Upper lobe of right lung (tissue), 1 donor: ENCODE measurements at places on chromosomes 16 and 17. TPM values are rescaled to one million over a fixed set of nuclear protein-coding genes. Genes with fewer than 3 reads are reported as not detected.

- no peak overlapping the region for H3K27ac ChIP-seq
- H3K4me3 ChIP-seq: no peak overlapping the region
- DNase-seq: no peak
- H3K27me3 ChIP-seq: peaks cover 6% of the 10 kb centered on the region
- no peaks in the 10 kb centered on the region for H3K36me3 ChIP-seq
- no peaks in the 10 kb centered on the region for H3K4me1 ChIP-seq
Measured at GRCh38 chr16:75476817-75477216, 12.3 kb upstream of the TMEM170A start.

OR2C1 gene
- total RNA-seq: not detected

DNASE1L2 gene
- 0.78 TPM for total RNA-seq

DNA sequence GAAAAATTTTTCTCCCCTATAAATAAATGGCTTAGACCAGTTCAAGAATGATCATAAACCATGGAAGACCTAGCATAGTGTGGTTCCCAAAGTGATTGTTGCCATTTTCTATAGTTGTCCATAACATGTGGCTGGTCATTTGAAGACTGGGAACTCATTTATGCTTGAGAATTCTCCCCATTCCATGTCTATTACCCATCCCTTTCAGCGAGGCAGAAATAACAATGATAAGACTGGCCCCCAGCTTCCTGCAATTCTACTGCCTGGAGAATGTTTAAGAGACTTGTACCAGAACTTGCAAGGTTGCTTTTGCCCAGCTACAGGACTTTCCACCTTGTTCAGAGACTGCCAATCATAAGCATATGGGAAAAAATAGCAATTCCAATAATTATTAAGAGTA is 146.5 kb upstream of the CDH11 start:
- H3K27me3 ChIP-seq: no peaks in the 10 kb centered on the region
- no peaks in the 10 kb centered on the region for H3K4me1 ChIP-seq
- H3K4me3 ChIP-seq: no peak overlapping the region
- H3K36me3 ChIP-seq: no peaks in the 10 kb centered on the region
- H3K27ac ChIP-seq: no peak overlapping the region

COL1A1 gene
- total RNA-seq: 154 TPM

NKD1 gene
- total RNA-seq: 47.2 TPM

- H3K36me3 ChIP-seq: no peaks in the 10 kb centered on the region
- H3K27ac ChIP-seq: no peak overlapping the region
- no peak overlapping the region for H3K4me3 ChIP-seq
- no peaks in the 10 kb centered on the region for H3K4me1 ChIP-seq
Measured at GRCh38 chr16:1080801-1081733, 8.5 kb downstream of the SSTR5 start.

- no peaks in the 10 kb centered on the region for H3K27me3 ChIP-seq
- H3K36me3 ChIP-seq: no peaks in the 10 kb centered on the region
- no peak overlapping the region for H3K27ac ChIP-seq
- no peak overlapping the region for H3K4me3 ChIP-seq
- no peak for DNase-seq
Measured at GRCh38 chr16:56075732-56076388, 115.4 kb upstream of the GNAO1 start.

CLEC3A gene
- not detected for total RNA-seq

NUP85 gene
- total RNA-seq: 63.7 TPM

DNA sequence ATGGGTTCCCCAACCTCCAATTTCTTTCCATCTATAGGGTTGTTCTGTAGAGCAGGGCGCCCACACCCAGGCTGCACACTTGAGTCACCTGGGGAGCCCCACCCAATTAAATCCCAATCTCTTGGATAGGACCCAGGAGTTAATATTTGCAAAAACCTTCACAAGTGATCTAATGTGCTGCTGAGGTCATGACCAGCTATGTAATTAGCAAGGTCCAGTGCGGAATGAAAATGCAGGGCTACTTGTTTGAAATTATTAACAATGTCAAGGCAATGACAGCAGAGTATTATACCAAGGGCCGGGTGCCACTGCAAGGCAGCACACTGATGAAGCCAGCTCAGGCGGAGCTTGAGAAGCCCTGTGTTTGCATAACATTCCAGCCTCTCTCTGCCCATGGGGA is 302.7 kb downstream of the MAF start:
- no peak for DNase-seq
- H3K36me3 ChIP-seq: no peaks in the 10 kb centered on the region
- H3K4me1 ChIP-seq: no peaks in the 10 kb centered on the region
- no peaks in the 10 kb centered on the region for H3K27me3 ChIP-seq
- no peak overlapping the region for H3K27ac ChIP-seq

- H3K27me3 ChIP-seq: no peaks in the 10 kb centered on the region
- H3K4me3 ChIP-seq: no peak overlapping the region
- DNase-seq: no peak
- no peaks in the 10 kb centered on the region for H3K4me1 ChIP-seq
Measured at GRCh38 chr17:82088838-82089722, 9.0 kb downstream of the FASN start.

- H3K4me1 ChIP-seq: peaks cover 4% of the 10 kb centered on the region
- no peak for DNase-seq
- H3K27ac ChIP-seq: no peak overlapping the region
- no peak overlapping the region for H3K4me3 ChIP-seq
Measured at GRCh38 chr17:63916566-63917185, 2.0 kb downstream of the GH1 start.

- no peak overlapping the region for H3K4me3 ChIP-seq
- H3K36me3 ChIP-seq: peaks cover 12% of the 10 kb centered on the region
- H3K4me1 ChIP-seq: peaks cover 6% of the 10 kb centered on the region
Measured at GRCh38 chr17:82780971-82781893, 29.4 kb downstream of the TBCD start.

RPA1 gene
- total RNA-seq: 56.7 TPM

DNA sequence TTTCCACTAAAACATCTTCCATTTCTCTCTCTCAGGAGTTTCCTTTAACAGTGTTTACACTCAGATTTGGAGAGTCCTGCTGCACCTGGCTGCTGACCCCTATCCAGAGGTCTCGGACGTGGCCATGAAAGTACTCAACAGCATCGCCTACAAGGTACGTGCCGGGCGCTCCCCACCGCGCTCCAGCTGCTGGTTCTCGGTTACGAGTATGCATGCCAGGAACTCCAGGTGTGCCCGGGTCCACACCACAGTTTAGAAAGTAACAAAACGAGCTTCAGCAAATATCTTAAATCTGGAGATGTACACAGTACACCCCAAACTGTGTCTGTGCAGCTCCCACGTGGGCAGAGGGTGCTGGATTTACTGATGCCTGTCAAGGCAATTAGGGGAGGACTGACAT is 82.9 kb upstream of the CHMP6 start:
- H3K27ac ChIP-seq: no peak overlapping the region
- H3K4me1 ChIP-seq: no peaks in the 10 kb centered on the region
- H3K27me3 ChIP-seq: no peaks in the 10 kb centered on the region
- H3K36me3 ChIP-seq: peaks cover 35% of the 10 kb centered on the region

CD7 gene
- 7.2 TPM for total RNA-seq

DNA sequence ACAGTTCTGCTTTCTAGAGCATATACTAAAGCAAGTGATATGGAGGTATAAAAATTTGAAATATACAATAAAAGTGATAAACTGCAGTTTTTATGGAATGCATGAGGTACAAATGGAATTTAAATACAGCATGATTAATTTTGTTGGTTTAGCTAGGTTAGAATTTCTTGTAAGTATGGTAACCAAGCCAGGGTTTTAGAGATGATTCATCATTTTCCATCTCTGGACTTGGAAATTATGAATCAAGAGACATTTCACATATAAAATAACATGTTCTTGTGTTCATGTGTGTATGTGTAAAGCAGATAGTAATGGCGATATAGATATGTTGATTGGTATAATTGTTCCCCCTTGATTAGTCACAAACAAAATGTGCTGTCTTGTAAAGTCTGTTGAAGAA is 1219.8 kb downstream of the CDH8 start:
- H3K27me3 ChIP-seq: no peaks in the 10 kb centered on the region
- H3K4me3 ChIP-seq: no peak overlapping the region
- no peak for DNase-seq
- no peak overlapping the region for H3K27ac ChIP-seq
- H3K36me3 ChIP-seq: no peaks in the 10 kb centered on the region

DNA sequence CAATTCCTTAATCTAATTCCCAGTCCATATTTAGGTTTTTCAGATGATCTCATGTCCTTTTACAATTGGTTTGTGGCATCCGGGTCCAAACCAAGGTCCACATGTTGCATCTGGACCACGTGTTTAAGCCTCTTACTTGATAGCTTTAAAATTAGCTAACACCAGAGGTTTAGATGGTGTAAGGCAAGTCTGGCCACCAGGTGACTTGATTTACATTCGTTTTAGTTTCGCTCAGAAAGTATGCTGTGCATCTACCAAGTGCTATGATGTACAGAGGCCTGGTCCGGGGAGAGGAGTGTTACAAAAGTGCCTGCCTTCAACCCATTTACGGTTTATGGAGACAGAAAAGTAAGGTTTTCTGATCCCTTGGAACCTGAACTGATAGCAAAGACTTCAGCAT is 878 bp upstream of the DNAJA2 start:
- H3K27ac ChIP-seq: peak overlapping the region; percentile 96
- H3K27me3 ChIP-seq: no peaks in the 10 kb centered on the region
- peaks cover 23% of the 10 kb centered on the region for H3K4me1 ChIP-seq
- H3K36me3 ChIP-seq: peaks cover 20% of the 10 kb centered on the region
- DNase-seq: no peak

TBKBP1 gene
- total RNA-seq: 14.7 TPM

FUS gene
- total RNA-seq: 175 TPM

DNA sequence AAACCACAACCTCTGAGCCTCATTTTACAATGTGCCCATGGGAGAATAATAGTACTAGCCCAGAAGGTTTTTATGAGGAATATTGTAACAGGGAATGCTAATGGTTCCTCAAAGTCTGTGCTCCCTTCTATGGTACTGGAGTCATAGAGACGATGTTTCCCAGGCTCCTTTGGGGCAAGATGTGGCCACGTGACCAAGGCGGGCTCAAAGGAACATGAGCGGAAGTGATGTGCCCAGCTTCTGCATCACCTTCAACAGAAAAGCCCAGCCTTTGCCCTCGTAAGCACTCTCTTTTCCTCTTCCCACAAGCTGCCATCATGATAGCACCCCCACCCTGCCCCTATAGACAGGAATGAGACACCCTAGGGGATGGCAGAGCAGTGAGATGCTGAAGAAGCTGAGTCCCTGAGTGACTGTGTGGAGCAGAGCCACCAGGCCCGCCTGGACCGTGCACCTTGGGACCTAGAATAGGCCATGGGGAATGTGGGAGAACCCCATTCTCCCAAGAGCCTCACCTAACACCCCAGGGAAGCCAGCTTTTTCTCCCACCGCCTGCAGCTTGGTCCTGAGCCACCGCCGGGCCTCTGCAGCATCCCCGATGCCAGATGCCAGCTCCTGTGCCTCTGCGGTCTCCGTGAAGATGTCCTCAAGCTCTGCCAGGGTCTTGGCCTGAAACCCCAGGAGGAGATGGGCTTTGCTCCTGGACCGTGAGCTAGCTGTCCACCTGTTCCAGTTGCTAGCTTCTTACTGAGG is 22.2 kb upstream of the PIK3R6 start:
- H3K36me3 ChIP-seq: peaks cover 10% of the 10 kb centered on the region
- peaks cover 6% of the 10 kb centered on the region for H3K27me3 ChIP-seq
- no peak for DNase-seq
- no peak overlapping the region for H3K4me3 ChIP-seq

FBXW10B gene
- 1.4 TPM for total RNA-seq

DNA sequence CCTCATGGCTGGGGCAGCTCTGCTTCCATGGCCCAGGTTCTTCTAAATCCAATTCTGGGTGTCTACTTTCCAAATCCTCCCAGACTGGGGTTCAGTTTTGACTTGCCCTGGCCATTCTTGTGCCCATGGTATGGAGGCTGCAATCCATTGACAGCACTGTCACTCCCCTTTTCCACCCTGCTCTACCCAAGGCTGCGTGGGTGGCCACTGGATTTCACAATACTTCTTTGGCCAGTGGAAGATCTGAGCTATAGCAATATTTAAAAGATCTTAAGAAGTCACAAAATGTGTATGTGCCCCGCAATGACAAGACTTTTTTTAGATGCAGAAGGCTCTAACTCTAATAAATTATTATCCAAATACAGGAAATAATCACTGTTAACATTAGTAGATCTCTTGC is 329.4 kb upstream of the CCL2 start:
- no peak overlapping the region for H3K27ac ChIP-seq
- H3K27me3 ChIP-seq: peaks cover 6% of the 10 kb centered on the region
- H3K4me1 ChIP-seq: no peaks in the 10 kb centered on the region
- H3K4me3 ChIP-seq: no peak overlapping the region
- no peaks in the 10 kb centered on the region for H3K36me3 ChIP-seq
- no peak for DNase-seq

DNA sequence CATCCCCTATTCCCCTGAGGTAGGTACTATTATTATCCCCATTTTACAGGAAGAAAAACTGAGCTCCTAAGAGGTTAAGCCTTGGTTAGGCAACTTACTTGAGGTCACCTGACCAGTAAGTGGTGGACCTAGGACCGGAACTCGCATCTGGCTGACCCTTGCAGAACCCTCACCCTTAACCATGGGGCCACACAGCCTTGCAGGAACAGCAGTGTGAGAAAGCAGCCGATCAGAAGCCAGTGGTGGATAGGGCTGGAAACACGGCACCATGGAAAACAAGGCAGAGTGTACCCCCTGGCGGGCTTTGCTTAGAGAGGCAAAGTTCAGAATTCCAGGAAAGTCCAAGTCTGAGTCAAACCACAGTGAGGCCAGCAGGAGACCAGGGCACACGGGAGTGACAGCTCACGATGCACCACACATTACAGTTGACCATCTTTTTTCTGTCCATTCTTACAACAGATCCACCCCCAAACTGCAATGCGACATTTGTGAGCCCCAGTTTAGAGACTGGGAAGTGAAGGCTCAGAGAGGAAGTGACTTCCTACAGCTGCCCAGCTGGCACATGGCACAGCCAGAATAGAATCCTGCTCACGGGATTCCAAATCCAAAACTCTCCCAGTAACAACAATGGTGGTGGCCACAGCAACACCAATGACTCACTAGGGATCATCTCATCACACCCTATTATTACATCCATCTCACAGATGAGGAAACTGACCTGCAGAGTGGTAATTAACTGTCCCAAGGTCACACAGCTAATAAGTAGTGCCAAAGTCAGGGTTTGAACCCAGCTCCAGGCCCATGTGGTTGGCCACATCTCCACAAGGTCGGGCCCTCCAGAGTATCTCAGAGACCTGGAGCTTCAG is 20.3 kb downstream of the KIFC3 start:
- no peak overlapping the region for H3K27ac ChIP-seq
- peaks cover 14% of the 10 kb centered on the region for H3K4me1 ChIP-seq
- no peak for DNase-seq
- no peaks in the 10 kb centered on the region for H3K27me3 ChIP-seq

DNA sequence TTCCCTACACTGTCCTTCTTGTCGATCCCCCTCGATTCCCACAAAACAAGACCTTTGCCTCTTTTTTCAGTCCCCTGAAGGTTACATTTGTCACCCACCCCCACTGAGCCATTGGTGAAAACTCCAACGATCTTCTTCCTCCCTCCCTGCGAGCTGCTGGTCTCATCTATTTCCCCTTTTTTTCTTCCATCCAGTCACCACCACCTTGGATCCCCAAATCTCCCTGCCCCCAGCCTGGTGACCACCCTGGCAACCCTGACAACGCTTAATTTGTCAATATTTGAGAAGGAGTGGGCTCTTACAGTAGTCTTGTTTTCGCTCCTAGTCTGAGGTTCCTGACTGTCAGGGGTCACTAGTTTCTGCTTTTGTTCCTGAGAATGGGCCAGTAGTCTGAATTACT is 62.9 kb downstream of the SMPD3 start:
- no peak overlapping the region for H3K27ac ChIP-seq
- no peaks in the 10 kb centered on the region for H3K4me1 ChIP-seq
- no peak for DNase-seq
- H3K27me3 ChIP-seq: no peaks in the 10 kb centered on the region
